ENCODE measurements at places on chromosomes 5 and 9. TPM values are rescaled to one million over a fixed set of nuclear protein-coding genes. Genes with fewer than 3 reads are reported as not detected.

The IRX2 gene
- total RNA-seq = not detected

The CTNNA1 gene
- 268 TPM for total RNA-seq

- DNase-seq = no peak
These were observed 367.8 kb downstream of the IRX2 start for GRCh38 chr5:2383698-2384065.

DNA sequence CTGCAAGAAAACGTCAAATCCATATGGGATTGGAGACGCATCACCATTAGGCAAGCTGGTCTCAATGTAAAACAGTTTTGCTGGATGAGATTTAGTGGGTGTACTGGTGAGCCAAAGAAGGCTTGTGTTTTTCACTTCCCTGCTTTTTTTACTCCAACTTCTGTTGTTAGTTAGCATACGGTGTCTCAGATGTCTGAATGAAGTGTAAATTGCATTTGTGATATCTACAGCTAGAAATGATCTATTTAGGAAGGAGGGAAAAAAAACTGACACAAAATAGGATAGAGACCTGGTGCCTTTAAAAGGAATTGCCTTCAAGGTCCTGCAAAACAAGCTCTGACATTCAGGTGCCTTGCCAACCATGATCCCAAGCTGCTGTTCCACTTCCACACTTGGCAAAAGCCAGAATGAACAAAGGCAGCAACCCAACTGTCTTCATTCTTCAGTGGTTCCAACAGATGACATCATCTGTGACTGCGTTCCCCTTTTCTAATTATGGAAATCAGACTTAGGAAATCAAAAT, 104.2 kb upstream of the RAI14 start:
- no peak for DNase-seq

DNA sequence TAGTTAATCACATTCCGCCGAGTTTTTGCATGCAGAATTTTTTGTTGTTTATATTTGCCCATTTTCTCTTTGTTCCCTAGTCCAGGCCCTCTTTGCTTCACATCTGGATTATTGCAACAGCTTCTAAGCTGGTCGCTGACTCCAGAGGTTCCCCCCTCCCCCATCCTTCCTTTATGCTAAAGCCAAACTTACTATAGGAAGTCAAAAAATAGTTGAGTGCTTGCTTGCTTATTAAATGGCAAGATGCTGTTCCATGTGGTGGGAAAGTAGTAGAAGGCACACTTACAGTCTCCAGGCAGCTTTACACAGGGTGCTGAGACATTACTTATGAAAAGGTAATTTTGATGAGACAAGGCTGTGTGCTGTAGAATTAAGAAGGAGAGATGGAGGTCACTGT, 1.3 kb downstream of the ZBTB34 start:
- no peak for DNase-seq
